ENCODE measurements at places on chromosomes 7 and 10.

DNA sequence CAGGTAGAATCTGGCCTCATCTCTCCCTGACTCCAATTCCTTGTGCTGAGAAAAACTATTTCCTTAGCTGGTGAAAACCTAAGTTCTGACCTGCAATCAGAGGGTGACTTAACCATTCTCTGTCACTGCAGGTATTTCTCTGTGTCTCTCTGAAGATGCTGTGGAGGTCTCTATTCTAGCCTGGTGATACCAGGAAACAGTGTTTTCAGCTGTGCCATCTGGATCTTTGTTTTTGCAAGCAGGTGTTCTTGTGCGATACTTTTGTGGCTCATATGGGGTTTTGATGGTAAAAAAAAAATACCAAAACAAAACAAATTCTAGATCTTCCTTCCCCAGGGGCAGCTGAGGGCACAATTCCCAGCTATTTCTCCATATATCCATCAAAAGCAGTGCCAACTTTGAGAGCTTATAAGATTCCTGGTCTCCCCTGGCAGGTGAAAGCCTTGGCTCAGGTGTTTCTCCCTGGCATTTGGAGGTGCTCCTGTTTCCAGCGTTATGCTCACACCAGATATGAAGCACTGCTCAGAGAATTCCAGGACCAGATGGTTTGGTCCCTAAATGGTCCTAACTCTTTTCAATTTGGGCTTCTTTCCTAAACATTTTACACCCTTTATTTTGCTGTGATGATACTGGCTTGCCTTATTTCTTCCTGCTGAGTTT lies 9.9 kb upstream of the NPVF start:
- DNase-seq, result no peak

- DNase-seq, result no peak
These were observed 125.8 kb downstream of the FAM107B start for GRCh38 chr10:14648946-14649345.

DNA sequence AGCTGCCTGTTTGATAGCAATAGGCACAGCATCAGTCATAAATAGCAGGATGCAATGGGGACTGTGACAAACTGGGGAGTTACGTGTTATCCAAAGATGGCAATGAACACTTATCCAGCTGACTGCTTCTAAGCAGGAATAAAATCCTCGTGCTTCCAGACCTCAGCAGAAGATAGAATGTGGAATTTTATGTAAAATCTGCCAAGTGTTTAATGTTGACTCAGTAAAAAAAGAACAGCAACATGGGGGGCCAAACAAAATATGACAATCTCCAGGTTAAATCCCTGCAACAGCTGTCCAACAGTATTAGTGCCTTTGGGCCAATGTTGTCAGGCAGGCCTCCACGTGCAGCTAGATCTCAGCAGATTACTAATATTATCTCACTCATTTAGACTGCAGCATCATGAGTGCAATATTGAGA lies 127.3 kb downstream of the SEMA3C start:
- no peak for DNase-seq

DNA sequence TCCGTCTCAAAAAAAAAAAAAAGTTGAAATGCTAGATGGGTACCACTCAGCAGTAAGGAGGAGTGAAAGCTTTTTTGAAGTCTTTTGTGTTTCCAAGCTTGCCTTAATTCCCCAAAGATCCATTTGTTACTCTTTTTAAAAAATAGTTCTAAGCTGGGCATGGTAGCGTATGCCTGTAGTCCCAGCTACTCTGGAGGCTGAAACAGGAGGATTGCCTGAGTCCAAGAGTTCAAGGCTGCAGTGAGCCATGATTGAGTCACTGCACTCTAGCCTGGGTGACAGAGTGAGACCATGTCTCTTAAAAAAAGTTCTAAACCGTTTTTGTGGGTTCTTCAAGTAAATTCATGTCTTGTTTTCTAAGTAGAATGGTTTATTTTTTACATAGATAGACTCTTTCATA lies 5.3 kb downstream of the TBC1D12 start:
- DNase-seq, result no peak

DNA sequence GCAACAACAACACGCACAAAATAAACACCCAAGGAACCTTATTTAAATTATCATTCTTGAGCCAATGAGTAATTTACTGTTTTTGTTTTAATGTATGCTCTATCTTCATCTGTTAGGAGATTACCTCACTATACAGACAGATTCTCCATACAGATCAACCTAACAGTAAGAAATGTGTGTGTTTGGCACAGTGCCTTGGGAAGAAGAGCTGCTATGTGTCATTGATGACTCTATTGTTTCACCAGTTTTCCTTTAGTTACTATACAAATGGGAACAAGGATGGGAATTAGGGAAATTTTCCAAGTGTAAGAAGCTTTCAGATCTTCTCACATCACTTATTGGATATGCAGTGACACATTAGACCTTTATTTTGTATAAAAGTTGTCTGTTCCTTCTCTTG lies 640.3 kb downstream of the NRG3 start:
- DNase-seq, result no peak

DNA sequence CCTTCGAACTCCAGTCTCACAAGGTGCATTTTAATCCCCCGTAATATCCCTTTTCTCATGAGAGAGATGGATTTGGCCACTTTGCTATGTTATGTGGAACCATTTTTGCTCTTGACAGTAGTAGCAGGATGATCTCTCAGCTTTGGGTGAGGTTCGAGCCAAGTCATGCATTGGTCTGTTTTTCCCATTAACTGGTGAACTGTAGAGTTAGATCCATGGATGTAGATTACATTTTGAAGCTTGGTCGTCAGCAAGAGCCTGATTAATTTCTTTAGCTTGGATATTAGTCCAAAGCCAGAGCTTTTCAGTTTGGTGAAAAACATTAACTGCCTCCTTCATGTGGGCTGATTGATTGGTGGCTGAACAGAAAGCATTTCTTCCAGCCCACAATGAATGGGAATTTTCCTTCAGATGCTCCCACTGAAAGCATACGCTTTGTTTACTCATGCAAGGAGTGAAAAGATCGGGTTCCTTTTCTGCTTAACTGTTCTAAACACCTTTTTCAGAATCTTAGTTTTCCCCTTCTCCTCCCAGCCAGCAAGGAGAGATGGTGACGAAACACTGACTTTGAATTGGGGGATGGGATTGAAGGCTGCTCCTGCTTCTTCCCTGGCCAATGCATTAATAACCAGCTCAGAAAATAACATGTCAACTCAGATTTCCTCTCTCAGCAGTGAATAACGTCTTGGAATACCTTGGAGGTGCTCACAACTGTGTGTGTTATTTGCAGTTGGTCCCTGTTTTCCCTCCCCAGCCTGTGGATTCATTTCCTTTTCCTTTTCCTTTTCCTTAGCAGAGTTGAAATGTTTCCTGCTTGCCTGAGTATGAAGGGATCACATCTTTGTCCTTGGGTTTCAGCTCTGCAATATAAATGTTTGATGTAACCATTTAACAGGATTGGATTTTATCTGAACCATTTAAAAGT lies 351.8 kb upstream of the FZD8 start:
- DNase-seq, result no peak

DNA sequence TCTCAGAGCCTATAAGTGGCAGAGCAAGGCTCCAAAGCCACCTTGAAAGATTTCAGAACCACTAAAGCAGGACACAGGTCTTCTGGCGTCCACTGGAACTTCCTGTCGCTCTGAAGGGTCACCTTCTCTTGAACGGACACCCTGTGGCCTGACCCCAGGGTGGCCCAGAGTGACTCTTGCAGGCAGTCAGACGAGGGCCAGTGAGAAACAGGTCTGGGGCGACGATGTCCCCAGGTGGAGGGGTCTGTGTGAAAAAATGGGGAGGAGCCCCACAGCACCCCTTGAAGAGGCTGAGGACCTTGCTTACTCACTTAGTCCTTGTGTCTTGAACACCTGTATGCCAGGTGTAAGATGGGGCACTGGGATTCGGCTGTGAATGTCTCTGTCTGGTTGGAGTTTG lies 946 bp upstream of the RASGEF1A start:
- no peak for DNase-seq

DNA sequence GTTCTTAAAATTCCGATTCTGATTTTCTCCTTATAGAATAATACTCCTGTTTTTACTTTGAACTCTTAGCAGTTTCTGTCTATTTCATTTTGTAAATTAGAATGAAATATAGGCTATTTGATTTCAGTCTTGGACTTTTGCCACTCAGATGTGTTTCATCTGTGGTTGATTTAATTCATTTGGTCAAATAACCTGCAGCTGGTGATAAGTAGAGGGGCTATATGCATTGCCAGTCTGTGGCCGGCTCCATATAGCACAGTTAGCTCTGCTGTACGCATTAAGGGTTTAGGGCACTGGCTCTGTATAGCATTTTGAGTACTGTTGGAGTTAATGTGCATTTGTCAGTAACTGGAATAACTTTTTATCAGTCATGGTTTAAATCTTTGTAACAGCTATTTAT lies 35.7 kb downstream of the RBM33 start:
- no peak for DNase-seq

GRCh38 chr7:137948845-137949330 lies 53.0 kb downstream of the CREB3L2 start:
- no peak for DNase-seq

DNA sequence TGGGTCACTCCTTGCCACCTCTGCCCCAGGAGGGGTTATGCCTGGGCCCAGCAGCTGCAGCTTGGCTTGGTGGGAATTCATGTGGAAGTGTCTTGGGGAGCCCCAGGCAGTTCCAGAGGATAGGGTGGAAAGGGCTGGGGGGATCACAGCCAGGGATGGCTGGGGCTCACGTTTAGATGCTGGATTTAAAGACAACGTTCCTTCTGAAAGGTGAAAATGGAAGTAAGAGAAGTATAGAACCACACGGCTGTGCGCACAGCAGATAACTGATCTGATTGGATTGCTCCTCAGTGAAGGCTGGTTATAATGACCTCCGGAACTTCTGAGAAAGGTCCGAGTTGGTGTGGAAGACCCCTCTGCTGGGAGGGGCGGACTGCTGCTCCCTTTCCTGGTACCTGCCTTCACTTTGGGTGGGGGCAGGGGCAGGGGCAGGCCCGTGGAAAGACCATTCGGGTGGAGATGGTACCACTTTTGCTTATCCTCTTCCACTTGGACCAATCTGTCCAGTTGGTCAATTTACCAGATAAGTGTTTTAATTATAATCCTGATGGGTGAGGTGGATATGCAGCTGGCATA lies 7.9 kb upstream of the MYL7 start:
- DNase-seq, result no peak

GRCh38 chr7:31100871-31101270 lies 48.8 kb downstream of the ADCYAP1R1 start:
- no peak for DNase-seq

Data from inflammatory macrophage treated with lipopolysaccharide for 4 hours (primary cell).